Natural killer cell (primary cell): ENCODE measurements at places on chromosomes 7 and 10. TPM values are rescaled to one million over a fixed set of nuclear protein-coding genes. Genes with fewer than 3 reads are reported as not detected.

DNA sequence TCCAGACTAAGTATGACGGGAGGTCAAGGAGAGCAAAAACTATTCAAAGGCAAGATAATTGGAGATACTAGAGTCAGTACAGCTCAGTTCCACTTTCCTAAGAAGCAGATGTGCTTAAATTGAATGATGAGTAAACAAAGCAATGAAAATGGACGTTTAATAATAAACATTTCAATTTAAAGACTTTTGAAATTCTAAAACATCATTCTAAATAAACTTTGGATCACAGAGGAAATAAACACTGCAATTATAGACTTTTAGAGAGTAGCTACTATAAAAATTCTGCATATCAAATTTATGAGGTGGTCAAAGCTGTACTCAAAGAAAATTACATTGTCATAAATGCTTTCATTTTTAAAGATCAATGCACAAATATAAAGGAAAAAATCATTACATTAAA, 418.3 kb downstream of the GPAM start:
- H3K4me1 ChIP-seq = no peaks in the 10 kb centered on the region
- no peaks in the 10 kb centered on the region for H3K36me3 ChIP-seq
- no peak overlapping the region for H3K27ac ChIP-seq
- no peaks in the 10 kb centered on the region for H3K27me3 ChIP-seq
- no peak overlapping the region for H3K4me3 ChIP-seq
- no peak for DNase-seq

GRCh38 chr7:131106681-131107336, 220.9 kb upstream of the MKLN1 start:
- H3K36me3 ChIP-seq = peaks cover 7% of the 10 kb centered on the region
- H3K27me3 ChIP-seq = no peaks in the 10 kb centered on the region
- peak overlapping the region; percentile 93 for H3K27ac ChIP-seq
- peaks cover 36% of the 10 kb centered on the region for H3K4me1 ChIP-seq
- DNase-seq = peak; percentile 50

BUB3 gene
- 122 TPM for total RNA-seq

DNA sequence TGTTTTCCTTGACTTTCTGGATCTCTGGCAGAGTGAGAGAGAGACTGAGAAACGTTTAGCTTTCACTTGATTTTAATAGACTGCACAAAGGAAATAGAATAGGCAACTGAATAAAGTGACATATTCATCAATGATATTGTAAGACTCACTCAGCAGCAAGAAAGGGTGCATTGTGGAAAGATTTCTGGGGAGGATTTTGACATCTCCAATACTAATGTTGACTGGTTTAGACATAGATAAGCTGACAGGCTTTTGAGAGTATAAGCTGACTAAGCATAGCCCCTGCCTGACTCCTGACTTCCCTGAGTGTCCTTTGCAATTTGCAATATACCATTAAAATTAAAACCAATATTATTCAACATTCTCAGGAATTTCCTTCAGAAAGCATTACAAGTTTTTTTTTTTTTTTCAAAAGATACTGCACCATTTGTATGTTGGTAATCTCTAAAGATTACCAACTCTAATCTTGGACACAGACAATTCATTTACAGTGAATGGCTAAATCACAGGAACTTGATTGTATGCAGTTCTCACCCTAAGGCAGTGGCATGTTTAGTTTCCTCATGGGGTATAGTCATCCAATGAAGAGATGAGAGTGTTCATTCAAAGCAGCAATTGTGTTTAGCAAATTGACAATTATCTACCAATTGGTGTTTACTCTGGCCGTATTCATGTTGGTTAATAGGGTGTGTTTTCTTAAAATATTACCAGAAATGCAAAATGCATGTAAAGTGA, 325.6 kb downstream of the SORCS3 start:
- H3K27ac ChIP-seq = no peak overlapping the region
- H3K27me3 ChIP-seq = no peaks in the 10 kb centered on the region
- no peaks in the 10 kb centered on the region for H3K4me1 ChIP-seq
- no peaks in the 10 kb centered on the region for H3K36me3 ChIP-seq
- DNase-seq = no peak
- H3K4me3 ChIP-seq = no peak overlapping the region

LRIT1 gene
- total RNA-seq = not detected

- no peaks in the 10 kb centered on the region for H3K27me3 ChIP-seq
- H3K27ac ChIP-seq = no peak overlapping the region
- peaks cover 14% of the 10 kb centered on the region for H3K36me3 ChIP-seq
- H3K4me1 ChIP-seq = peaks cover 17% of the 10 kb centered on the region
- DNase-seq = no peak
These were observed 4.5 kb downstream of the WIPI2 start for GRCh38 chr7:5194571-5194970.

GRCh38 chr10:10612151-10612550, 405.5 kb upstream of the CELF2 start:
- no peak overlapping the region for H3K27ac ChIP-seq
- H3K27me3 ChIP-seq = no peaks in the 10 kb centered on the region
- H3K4me1 ChIP-seq = no peaks in the 10 kb centered on the region
- no peak overlapping the region for H3K4me3 ChIP-seq

GRCh38 chr7:129782818-129783583, 169.8 kb downstream of the UBE2H start:
- no peak overlapping the region for H3K27ac ChIP-seq
- H3K4me3 ChIP-seq = no peak overlapping the region
- peaks cover 67% of the 10 kb centered on the region for H3K27me3 ChIP-seq
- peak; percentile 28 for DNase-seq
- H3K36me3 ChIP-seq = no peaks in the 10 kb centered on the region

DNA sequence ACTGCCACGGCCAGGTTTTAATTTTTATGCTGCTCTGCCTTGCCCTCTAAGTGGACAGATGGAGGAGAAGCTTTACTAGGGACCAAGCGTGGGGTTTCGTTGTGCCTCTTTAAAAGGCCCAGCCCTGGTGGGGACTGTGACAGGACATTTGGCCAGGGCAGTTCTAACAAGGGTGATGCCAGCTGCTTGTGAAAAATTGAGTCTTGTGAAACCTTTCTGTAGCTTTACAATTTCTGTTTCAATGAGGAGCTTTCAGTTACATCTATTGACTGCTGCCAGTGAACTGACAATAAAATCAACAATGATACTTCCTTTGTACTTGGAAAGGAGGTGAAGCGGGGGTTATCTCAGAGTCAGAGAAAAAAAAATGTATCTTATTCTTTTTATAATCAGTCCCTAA, 233.1 kb upstream of the CSTF2T start:
- no peak overlapping the region for H3K4me3 ChIP-seq
- H3K36me3 ChIP-seq = no peaks in the 10 kb centered on the region
- H3K4me1 ChIP-seq = no peaks in the 10 kb centered on the region
- no peaks in the 10 kb centered on the region for H3K27me3 ChIP-seq
- no peak overlapping the region for H3K27ac ChIP-seq

NKX1-2 gene
- total RNA-seq = not detected

UPK3BL1 gene
- total RNA-seq = 78.0 TPM

GRCh38 chr10:31508882-31509281, 189.9 kb downstream of the ZEB1 start:
- no peak overlapping the region for H3K4me3 ChIP-seq
- H3K36me3 ChIP-seq = peaks cover 28% of the 10 kb centered on the region
- H3K27ac ChIP-seq = no peak overlapping the region
- DNase-seq = no peak
- H3K4me1 ChIP-seq = peaks cover 3% of the 10 kb centered on the region
